ENCODE measurements at places on chromosomes 1 and 21.

DNA sequence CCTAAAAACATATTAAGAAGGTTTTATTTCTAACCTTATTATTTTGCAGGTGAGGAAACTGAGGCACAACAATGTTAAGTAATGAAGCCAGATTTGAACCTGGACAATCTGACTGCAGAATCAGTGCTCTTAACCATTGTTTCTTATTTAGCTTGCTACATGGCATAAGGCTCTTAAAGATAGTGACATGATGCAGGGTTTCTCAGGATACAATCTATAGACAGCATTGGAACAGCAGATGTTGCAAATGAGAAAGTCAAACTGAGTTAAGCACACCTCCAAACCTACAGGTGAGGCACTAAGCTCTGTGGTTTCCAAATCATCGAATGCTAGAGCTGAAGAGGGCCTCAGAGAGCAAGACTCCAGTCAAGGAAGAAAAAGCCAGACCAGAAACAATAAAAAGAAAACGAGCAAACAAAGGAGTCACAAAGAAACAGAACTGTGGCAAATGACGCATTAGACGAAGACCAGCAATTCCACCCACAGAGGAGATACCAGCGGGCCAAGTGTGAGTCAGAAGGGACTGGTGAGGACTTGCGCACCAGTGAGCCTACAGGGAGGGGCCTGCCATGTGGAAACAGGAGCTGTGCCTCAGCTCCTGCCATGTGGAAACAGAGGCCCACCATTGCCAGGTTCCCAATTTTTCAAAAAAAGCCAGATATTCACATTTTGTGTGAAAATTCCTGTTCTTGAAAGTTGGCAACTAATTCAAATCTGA is 14.4 kb downstream of the CD58 start:
- DNase-seq: peak; percentile 41

DNA sequence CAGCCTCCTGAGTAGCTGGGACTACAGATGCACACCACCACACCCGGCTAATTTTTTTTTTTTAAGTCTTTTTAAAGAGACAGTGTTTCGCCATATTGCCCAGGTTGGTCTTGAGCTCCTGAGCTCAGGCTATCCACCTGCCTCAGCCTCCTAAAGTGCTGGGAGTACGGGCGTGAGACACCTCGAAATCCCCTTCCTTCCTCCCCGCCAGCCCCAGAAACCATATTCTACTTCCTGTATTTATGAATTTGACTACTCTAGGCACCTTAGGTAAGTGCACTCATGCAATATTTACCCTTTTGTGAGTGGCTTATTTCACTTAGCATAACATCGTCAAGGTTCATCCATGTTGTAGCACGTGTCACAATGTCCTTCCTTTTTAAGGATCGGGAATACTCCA is 6.9 kb upstream of the LRP8 start:
- DNase-seq: no peak

GRCh38 chr1:183837062-183837461 is 32.1 kb downstream of the RGL1 start:
- DNase-seq: no peak

DNA sequence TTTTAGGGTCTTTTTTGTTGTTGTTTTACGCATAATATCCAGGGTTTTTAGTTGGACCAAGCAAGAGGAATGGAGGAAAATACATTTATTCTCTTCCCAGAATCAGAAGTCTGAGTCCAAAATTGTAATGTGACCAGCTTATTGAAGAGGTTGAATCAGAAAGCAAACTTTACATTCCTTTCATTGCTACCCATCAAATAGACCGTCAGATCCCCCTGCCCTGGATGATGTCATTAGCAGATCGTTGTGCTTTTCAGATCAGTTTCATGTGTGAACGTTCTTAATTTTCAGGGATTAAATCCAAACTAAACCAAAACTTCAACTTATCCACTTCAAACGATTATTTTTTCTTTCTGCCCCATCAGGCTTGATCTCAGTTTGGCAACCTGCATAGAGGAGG is 85.7 kb upstream of the NGF start:
- peak; percentile 82 for DNase-seq

- no peak for DNase-seq
These were observed 65.2 kb downstream of the OBSCN start for GRCh38 chr1:228272831-228273571.

- peak; percentile 49 for DNase-seq
These were observed 112.1 kb downstream of the HLCS start for GRCh38 chr21:36854391-36854790.

- DNase-seq: no peak
These were observed 20.1 kb downstream of the RAP1A start for GRCh38 chr1:111639602-111640198.

- no peak for DNase-seq
These were observed 371.7 kb downstream of the PTPRC start for GRCh38 chr1:199010492-199010891.

DNA sequence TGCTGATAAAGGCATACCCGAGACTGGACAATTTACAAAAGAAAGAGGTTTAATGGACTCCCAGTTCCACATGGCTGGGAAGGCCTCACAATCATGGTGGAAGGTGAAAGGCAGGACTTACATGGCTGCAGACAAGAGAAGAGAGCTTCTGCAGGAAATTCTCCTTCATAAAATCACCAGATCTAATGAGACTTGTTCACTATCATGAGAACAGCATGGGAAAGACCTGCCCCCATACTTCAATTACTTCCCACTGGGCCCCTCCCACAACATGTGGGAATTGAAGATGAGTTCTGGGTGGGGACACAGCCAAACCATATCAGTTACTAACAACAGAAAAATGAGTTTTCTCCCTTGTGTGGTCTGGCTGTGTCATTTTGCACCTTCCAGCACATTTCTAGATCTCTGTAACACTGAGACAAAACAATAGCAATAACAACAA is 741.4 kb downstream of the KCNT2 start:
- DNase-seq: no peak

DNA sequence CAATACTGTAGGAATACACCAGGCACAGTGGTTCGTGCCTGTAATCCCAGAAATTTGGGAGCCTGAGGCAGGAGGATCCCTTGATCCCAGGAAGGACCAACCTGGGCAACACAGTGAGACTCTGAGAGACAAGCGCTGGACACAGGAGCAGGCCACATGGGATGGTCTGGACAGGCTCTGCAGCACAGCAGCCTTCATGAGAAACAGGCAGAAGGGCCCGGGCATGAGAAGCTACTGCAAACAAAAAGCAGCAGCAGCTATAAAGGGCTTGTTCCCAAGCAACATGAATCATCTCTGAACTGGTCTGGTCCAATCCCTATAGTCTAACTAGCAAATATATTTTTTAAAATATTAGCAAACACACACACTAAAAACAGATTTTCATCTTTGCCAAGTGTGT is 35.5 kb upstream of the SLAMF9 start:
- no peak for DNase-seq

- DNase-seq: peak; percentile 38
These were observed 860 bp downstream of the TMEM63A start for GRCh38 chr1:225881081-225881958.

DNA sequence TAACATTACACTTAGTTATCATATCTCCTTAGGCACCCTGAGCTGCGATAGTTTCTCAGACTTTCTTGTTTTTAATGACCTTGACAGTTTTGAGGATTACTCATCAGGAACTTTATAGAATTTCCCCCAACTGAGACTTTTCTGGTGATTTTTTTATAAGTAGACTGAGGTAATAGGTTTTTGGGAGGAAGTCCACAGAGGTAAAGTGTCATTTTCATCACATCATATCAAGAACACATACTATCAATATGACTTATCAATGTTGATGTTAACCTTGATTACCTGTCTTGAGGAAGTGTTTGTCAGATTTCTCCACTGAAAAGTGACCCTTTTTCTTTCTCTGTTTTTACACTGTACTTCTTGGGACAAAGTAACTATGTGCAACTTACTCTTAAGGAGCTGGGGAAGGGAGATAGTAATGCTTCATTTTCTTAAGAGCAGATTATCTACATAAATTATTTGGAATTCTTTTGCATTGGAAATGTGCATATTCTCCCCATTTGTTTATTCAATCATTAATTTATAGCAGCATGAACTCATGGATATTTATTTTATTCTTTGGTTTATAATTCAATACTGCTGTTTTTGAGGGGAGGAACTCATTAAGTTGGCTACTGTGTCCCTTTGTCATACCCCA is 72.8 kb upstream of the HSD17B7 start:
- DNase-seq: no peak

GRCh38 chr1:201795066-201795465 is 33.9 kb upstream of the IPO9 start:
- peak; percentile 46 for DNase-seq

GRCh38 chr21:45535341-45536081 is 6.7 kb downstream of the SLC19A1 start:
- DNase-seq: no peak

Measured in fibroblast of skin of right biceps (primary cell).